Left forelimb (tissue), 1 donor: ENCODE measurements at places on chromosomes 5 and 9.

- no peak for DNase-seq
These were observed 192.8 kb upstream of the ANKH start for GRCh38 chr5:15064396-15064795.

- DNase-seq, result no peak
These were observed 6.1 kb downstream of the IL12B start for GRCh38 chr5:159324102-159324755.

DNA sequence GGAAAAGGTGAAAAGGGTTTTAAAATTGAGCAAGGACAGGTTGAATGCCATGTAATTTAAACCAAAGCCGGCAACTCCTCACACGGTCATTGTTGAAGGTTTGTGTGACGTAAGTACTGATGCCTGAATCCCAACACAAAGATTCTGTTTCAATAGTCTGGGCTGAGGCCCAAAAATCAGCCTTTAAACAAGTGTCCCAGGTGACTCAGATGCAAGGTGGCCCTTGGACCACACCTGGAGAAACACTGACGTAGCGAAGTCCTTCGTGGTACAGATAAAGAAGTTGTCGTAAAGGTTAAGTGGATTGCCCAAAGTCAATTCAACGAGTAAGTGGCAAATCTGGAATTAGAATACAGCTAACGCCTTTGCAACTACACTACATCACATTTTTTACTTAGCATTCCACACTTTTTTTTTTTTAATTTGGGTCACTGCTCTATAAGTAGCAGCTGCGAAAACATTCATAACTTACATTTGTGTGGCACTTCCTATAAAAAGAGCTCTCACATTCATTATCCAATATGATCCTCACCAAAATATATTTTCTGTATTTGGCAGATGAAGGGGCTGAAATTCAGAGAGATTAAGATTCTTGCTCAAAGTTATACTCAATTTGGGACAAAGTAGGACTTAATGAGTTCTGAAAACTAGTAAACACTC, 111.3 kb downstream of the LPAR1 start:
- no peak for DNase-seq

DNA sequence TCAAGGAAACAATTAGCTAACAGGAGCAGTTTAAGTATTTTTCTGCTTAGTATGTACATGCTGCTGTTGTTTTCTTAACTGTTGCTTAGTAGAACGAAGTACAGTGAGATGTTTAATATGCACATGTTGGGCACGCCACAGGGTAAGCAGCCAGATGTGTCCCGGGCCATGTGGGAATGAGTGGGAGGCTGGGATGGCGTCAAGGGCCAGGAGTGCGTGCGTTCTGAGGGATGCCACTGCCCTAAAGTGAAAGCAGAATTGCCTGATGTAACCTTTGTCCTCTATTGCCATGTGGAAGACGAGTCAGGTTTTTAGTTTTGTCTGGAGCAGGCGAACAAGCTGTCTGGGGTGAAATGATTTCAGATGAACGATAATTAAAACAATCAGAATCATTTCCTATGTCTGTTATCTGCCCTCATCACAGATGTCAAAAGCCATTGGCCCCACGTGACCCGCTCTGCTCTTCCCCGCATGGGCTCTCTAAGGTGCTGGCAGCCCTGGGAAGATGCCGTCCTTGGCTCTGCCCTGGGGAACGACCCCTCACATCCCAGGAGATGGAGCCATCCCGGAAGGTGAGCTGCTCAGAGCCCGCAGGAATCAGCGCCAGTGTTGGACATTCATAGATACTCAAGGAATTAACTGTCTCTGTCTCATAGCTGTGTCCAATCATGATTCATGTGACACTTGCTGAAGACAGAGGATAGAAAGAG, 356.6 kb upstream of the IRX4 start:
- DNase-seq, result no peak

GRCh38 chr5:106801554-106801953, 869.2 kb downstream of the EFNA5 start:
- no peak for DNase-seq
